ENCODE measurements at places on chromosomes 16 and 17.

DNA sequence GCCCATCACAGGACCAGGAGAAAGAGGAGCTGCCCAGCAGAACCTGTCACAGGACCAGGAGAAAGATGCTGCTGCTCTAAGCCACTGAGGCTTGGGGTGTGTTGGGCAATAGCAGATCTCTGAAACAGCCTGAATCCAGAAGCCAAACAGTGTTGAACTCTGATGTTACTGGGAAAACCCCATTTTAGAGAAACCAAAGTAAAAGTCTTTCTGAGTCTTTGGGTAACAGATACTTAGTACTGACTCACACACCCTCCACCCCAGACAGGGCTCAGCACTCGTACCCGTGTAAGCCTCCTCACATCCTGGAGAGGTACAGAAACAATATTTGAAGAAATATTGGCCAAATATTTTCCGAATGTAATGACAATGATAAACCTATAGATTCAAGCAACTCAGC lies 82.8 kb upstream of the GNG13 start:
- DNase-seq = no peak

- no peak for DNase-seq
These were observed 863 bp downstream of the ADPRM start for GRCh38 chr17:10698096-10698818.

DNA sequence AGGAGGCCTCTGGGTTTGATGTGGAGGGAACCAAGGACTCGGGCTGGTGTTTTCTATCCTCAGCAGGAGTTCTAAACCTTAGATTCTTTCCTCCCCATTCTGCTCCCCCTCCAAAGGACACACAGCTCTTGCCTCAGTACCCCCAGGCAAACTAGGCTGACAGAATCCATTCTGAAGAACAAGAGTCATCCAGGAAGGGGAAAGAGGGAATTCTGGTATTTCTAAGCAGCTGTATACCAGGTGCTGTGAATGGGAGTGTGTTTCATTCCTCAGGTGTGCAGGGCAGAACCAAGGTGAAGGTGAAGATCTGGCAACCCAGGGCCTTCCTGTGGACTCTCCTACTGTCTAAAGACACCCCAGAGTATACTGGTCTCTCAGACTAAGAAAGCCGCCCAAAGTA lies 4.1 kb downstream of the INPP5K start:
- DNase-seq = no peak

DNA sequence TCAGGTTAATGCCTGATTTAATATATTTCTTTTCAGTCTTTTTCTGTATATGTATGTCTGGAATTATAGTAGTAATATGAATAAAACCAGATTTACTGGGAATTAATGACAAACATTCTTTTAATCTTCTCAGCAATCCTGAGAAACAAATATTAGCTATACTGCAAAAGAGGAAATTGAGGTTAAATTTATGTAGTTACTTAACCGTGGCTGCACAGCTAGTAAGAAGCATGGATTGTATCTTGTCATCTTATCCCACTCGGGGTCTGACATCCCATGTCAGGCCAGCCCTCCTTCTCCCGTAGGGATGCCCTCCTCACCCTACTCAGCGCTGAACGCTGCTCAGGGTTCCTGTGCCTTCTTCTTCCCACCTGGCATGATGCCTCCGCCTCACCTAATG lies 143.0 kb downstream of the FTO start:
- DNase-seq = no peak

DNA sequence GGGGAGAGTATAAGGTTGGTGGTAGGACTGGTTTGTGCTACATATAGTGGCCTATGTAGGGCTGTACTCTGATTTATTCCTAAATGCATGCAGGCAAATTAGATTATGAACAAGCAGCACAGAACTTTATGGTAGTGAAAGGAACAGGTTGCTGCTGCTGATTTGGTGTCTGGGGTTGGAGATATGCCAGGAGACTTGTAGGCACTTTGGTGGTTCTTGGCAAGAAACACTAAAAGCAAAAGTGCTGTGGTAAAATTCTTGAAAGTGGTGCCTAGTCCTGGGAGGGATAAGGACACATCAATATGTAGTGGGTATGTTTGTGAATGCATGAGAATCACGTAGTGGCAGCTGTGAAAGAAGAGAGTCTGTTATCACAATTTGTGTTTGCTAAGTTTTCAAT lies 2126.0 kb downstream of the TP53TG3F start:
- DNase-seq = no peak

DNA sequence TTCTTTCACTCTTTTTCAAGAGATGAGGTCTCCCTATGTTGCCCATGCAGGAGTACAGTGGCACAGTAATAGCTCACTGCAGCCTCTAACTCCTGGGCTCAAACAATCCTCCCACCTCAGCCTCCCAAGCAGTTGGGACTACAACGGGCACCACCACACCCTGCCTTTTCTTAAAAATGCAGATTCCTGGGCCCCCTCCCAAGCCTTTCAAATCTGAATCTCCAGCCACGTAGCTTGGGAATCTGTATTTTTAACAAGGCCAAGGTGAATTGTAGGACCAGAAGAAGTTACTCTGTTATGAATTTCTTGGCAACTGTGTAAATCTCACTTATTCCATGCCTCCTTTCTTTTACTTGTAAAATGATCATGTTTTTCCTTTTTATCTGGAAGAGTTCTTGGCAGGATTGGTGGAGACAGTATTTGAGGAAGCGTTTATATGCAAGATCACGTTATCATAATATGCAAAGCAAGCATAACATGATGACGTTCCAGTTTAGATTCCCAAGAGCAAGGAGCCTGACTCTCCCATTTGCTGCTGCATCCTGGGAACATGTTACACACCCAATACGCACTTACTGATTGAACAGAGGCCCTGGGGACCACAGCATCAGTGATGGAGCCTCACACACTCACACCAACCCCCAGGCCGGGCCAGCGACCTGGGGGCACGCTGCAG lies 44.5 kb downstream of the LITAF start:
- no peak for DNase-seq

DNA sequence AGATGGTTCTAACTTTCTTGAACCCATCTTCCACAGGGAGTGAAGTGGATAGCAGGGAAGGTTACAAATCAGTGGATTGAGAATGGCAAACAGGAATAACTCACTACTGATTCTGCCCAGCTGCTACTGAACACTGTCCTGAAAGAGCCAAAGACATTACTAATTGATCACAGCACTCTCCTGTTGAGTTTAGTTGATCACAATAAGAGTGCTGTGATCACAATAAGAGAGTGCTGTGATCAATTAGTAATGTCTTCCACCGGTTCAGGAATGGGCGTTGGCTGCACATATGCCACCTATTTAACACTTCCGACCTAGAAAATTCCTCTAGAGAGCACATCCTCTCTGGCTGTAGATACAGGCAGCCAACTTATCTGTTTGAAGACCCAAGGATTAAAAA lies 11.4 kb downstream of the CFAP97D1 start:
- DNase-seq = no peak

DNA sequence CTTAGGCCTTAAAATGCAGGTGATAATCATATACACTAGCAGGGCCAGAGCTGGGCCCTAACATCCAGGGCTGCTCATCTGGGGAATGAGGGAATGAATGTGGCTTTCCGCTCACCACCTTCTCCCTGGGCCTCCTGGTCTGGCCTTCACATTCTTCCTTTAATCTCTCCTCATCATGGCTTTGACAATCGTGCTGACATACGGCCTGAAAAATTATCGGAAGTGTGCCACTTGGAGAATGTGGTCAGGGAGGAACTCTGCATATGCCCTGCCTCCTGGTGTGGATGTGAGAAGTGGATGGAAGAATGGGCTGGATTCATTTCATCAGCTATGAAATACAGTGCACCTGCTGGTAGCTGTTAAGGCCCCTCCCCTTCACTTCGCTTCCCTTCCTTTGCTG lies 2.4 kb downstream of the WSCD1 start:
- no peak for DNase-seq

DNA sequence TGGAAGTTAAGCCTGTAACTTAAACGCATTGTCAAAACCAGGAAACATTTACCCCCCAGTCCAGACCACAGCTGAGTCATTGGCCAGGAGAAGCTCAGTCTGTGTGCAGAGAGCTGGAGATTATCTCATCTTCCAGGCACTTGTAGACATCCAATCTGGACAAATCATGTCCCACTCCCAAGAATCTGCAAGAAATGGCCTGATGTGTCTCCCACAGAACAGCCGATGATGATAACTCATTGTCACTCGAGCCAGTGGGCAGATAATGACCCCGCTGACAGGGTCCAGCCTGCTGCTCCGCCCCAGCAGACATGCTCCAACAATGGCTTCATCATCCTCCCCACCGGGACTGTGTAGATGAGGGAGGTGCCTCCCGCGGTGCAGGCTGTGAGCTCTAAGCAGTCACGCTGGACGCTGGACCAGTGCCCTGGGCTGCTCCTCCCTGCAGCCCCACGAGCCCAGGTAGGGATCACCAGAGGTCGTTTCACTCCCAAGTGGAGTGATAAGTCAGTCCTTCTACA lies 322.5 kb downstream of the C16orf95 start:
- DNase-seq = peak; percentile 89

- no peak for DNase-seq
These were observed 17.6 kb upstream of the LGALS9 start for GRCh38 chr17:27613433-27613832.

DNA sequence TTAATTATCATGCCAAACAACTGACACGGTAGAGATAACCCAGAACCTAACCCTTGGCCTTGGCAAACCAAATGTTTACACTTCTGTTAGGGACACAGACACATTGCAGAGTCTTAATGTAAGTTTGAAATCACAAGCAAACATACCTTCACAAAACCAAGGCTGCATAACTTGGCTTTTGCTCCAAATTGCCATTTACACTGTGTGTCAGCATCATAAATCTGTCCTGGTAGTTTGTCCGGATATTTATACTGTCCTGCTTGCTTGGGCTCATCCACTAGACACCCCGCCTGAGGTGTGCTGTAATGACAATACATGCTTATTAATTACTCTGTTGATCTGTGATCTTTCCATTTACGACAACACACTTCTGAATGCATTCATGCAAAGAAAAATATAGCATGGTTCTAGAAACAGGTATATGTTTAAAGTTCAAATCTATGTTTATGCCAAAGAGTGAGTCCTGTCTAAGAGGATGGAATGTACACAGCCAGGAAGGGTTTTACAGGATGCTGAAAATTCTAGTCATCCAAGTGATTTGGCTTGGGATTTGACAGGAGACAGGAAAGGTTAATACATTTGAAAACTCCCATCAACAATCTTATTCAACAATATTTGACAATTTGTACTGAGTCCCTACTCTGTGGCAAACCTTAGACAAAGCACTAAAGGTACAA lies 81.1 kb downstream of the ADAMTS18 start:
- DNase-seq = no peak

DNA sequence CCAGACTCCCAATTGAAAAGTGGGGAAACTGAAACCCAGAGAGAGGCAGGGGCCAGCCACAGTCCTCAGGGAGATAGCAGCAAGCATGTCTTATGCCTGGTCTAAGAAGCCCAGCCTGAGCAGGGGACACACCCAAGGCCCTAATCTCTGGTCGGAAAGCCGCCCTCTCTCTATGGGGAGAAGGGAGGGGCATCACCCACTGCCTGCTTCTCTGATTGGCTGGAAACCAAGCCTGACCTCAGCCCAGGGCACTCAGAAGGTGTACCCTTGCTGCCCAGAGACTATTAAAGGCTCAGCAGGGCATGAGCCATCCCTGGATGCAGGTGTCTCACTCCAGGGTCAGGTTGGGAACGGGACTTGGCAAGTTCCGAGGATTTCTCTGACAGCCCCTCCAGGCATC lies 5.7 kb upstream of the KRT13 start:
- no peak for DNase-seq

- no peak for DNase-seq
These were observed 17.8 kb upstream of the ITGAE start for GRCh38 chr17:3818786-3819185.

DNA sequence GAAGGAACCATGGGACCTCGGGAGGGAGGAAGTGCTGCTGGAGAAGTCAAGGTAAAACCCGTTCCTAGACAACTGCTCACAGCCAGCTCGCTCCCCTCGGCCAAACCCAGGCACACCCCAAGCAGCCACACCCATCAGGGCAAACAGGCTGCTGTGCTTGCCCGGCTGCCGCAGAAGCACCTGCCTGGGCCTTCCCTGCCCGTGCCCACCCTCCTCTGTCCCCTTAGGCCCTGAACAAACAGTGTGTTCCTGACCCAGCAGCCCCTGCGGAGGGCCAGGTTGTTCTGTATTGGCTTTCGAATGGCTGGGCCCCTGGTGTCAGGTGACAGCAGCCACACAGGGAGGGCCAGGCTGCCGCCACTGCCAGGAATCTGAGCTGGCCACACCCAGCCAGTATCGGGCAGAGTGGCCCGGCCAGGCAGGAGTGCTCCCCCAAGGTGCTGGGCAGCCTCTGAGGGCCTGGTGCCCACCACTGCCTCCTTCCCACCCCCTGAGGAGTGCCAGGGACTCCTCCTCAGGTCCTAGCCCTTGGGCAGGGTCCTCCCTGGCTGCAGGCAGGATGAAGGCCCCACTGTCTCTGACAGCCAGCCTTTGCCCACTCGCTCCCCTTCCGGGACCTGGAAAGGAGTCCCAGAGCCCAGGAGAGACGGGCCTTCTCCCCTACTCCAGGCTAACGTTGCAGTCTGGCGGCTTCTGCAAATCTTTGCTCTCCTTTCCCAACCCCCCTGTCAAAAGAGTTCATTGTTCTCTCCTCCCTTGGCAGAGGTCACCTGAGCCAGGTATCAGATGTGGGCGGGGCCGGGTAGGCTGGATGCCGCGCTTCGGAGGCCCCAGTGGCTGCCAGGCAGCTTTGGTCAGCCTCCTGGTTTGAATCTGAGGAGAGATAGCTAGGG lies 24.0 kb downstream of the LLGL2 start:
- no peak for DNase-seq

- no peak for DNase-seq
These were observed 22.4 kb downstream of the NECAB2 start for GRCh38 chr16:83990492-83990891.

- DNase-seq = no peak
These were observed 44.6 kb downstream of the STH start for GRCh38 chr17:46043606-46044005.

DNA sequence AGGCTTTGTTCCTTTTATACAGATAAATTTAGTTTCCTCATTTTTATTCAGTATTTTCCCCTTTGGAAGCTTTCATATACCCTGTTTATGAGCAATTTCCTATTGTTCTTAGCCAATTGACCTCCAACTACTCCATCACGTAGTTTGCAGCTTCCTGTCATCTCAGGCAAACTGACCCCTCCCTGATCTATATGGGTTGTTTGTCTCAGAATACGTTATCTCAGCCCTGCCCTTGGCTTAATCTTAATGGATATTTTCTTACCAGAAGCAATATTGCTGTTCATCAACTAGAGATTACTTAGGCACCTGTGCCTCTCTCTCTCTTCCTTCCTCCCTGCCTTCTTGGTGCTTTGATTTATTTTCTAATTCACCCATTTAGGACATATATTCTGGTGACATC lies 81.2 kb downstream of the ZNF18 start:
- no peak for DNase-seq

GRCh38 chr17:43695970-43696865 lies 34.5 kb upstream of the MEOX1 start:
- DNase-seq = no peak

- no peak for DNase-seq
These were observed 2.5 kb downstream of the RNF166 start for GRCh38 chr16:88703486-88704309.

DNA sequence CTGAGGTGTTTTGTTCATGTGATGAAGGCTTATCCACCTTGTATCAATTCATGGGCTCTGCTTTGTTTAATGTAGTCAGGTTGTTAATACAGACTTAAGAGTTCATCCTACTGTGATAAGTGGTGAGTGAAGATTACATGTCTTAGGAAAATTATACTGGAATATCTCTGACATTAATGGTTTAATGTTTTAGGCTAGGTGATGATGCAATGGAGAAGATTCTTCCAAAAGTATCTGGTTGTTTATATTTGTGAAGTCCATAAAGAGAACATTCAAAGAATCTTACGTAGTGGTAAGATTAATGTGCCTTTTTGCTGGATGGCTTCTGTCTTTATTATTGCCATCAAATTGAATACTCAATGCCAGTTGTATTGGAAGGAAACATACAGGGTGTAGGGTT lies 236.4 kb downstream of the BCAS3 start:
- no peak for DNase-seq
